ENCODE measurements at places on chromosomes 5 and 9.

GRCh38 chr5:134127376-134127861, 12.9 kb downstream of the TCF7 start:
- no peak for DNase-seq

- DNase-seq = no peak
These were observed 51.2 kb upstream of the ADRA1B start for GRCh38 chr5:159864885-159865691.

- no peak for DNase-seq
These were observed 48.3 kb downstream of the IARS1 start for GRCh38 chr9:92245005-92245797.

- DNase-seq = no peak
These were observed 11.8 kb downstream of the SLC12A7 start for GRCh38 chr5:1099926-1100663.

DNA sequence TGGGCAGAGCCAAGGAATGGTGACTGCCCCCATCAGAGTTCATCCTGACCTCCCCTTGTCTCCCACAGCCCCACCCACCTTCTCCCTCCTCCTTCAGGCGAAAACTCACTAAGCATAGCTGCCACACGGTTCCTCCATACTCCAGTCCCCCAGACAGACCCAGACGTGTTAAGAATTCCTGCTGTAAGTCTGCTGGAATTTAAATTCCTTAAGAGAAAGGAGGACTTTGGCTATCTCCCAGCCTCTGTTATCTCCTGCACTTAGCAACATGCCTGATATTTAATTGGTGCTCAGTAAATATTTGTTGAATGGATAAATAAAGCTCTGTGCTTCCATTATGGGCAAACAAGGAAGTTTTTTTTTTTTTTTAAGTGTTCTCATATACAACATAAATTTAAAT, 213.7 kb downstream of the RFK start:
- no peak for DNase-seq

GRCh38 chr9:103037508-103038477, 42.7 kb downstream of the CYLC2 start:
- DNase-seq = no peak

DNA sequence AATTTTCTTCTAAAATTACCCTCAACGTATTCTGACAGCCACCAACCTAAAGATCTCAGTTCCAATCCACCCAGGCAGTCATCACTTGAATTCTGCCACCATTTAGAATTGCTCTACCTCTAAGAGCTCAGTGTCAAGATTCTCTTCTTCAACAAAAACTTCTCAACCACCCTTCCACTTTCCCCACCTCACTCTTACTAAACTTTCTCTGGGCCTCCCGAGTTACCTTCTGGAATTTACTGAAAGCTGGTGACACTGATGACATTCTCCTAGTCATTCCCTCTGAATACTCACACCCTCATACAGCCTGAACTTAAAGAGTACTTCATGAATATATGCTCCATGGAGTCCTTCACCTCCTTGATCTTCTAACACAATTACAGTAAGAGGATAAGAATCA, 209.5 kb downstream of the TSSK1B start:
- DNase-seq = no peak

All from DMS79 treated with DMSO at 0.1 percent for 48 hours (cell line).